ENCODE measurements at places on chromosomes 12 and 14.
A peak's percentile ranks its signal among the peaks of the same experiment; 100 is the strongest.

GRCh38 chr14:35079742-35080141 is 33.7 kb downstream of the FAM177A1 start:
- no peak for DNase-seq

GRCh38 chr12:108307006-108307405 is 32.1 kb downstream of the CMKLR1 start:
- no peak for DNase-seq

- no peak for DNase-seq
Observed at GRCh38 chr14:29738950-29739349, 188.7 kb downstream of the PRKD1 start.

DNA sequence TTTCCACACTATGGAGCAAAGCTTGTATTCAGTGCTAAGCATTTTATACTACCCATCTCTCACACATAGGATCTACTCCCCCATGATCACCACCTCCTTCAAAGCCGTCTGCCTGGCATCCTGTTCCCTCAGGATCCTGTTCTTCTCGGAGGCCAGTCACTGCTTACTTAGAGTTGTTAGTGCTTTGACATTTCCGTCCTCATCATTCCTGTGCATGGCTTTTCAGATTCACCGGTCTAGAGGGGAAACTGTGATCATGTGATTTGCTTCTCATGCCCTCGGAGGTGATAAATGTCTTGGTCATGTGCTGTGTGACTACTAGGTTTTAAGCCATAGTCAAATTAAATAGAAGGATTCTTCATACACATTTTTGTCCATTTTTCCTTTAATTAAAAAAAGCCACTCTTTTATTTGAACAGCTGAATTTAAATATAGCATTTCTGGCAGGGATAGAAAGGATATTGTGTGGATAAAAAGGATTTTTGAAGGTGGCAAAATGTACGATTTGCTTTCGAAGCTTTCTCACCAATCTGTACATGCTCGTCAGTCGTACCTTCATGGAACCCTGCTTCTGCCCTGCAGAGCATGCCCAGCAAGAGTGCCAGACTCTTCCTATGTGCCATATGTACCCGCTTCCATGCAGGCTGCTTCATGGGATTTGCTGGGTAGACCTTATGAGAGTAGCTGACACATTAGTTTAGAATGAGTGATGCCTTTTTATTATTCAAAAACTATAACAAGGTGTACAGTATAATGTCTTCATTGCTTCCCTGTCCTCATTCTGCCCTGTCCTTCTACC is 53.3 kb downstream of the BMAL2 start:
- no peak for DNase-seq

- no peak for DNase-seq
Observed at GRCh38 chr12:53051058-53051880, 1.4 kb downstream of the TNS2 start.

GRCh38 chr14:89926694-89927093 is 27.8 kb downstream of the EFCAB11 start:
- no peak for DNase-seq

GRCh38 chr14:76589246-76589645 is 172.0 kb upstream of the VASH1 start:
- DNase-seq = no peak

GRCh38 chr14:30015489-30015888 is 87.8 kb upstream of the PRKD1 start:
- no peak for DNase-seq

- DNase-seq = no peak
Observed at GRCh38 chr14:99023371-99023770, 248.6 kb downstream of the BCL11B start.

DNA sequence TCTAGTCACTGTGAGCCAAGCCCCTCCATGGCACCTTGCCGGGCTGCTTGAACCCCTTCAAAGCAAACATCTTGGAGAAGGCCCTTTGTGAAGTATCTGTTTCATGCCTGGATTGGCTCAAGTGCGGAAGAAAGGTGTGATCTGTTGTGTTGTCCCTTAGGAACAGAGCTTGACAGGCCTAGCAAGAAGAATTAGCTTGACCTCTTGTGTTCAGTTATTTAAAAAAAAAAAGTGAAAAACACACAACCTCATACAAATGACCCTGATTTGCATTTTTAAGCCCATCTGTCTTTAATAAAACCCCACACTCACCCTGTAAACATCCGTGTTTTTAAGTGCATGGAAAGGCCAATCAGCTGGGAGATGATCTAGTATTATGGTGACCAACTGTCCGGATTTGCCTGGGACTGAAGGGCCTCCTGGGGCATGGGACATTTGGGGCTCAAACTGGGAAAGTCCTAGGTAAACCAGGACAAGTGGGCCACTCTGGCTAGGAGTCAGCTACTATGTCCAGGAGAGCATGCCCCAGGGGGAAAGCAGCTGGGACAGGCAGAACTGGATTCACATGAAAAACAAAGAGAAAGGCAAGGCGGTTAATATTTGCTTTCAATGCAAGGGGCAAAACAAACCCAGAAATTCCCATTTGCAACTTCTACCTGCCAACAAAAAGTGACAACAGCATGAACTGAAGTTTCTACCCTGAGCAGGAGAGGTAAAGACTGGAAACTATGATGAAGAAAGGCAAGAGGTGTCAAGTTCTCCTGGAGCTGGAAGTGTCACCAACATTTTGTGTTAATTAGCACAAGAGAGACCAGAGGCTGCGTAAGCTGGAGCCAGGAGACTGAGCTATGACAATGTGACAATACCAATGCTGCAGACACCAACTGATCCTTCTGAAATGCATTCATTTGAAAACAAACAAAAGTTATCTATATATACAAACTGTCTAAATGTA is 78.6 kb downstream of the CLMN start:
- DNase-seq = no peak

GRCh38 chr12:128009108-128009507 is 257.9 kb upstream of the TMEM132C start:
- no peak for DNase-seq

- DNase-seq = no peak
Observed at GRCh38 chr12:72865921-72866320, 593.8 kb downstream of the TRHDE start.

- DNase-seq = no peak
Observed at GRCh38 chr14:88008039-88008742, 3.3 kb downstream of the GPR65 start.

- DNase-seq = peak; percentile 77
Observed at GRCh38 chr12:685388-685787, 22.1 kb upstream of the NINJ2 start.

- peak; percentile 46 for DNase-seq
Observed at GRCh38 chr12:104957719-104958000, 430 bp downstream of the SLC41A2 start.

DNA sequence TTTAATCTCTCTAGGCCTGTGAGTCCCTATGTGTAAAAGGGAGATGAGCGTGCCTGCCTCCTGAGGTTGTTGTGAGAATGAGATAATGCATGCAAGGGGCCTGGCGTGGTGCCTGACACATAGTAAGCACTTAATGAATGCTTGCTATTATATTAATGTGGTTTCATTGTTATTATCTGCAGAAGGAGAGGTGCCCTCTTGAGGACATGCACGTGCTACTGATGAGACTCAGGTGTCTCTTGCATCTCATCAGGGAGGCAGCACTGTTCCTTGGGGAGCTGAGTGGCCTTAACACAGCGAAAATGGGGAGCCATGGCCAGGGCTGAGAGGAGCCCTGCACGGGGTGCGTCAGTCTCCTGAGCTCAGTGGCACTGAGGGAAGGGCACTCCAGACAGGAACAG is 29.9 kb upstream of the BCDIN3D start:
- no peak for DNase-seq

GRCh38 chr12:100720016-100720654 is 74.4 kb upstream of the ANO4 start:
- no peak for DNase-seq

DNA sequence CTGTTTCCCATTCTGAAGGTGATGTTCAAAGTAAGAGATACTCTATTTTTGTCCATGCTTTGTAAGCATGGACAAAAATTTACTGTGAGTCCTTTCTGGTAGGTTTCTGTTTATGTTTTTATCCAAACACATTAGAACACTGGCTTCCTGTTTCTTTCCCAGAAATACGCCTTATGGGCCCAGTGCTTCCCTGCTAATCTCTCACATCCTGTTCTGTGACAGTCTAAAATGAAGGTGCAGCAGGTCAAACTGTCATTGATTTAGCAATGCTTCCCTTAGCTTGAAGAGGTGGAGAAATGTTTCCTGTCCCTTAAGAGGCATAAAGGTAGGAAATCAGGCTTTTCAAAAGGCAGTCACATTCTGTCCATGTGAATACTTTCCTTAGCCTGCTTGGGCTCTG is 305.6 kb downstream of the RPS29 start:
- DNase-seq = no peak

GRCh38 chr12:99278899-99279298 is 368.7 kb upstream of the GARIN6 start:
- no peak for DNase-seq

DNA sequence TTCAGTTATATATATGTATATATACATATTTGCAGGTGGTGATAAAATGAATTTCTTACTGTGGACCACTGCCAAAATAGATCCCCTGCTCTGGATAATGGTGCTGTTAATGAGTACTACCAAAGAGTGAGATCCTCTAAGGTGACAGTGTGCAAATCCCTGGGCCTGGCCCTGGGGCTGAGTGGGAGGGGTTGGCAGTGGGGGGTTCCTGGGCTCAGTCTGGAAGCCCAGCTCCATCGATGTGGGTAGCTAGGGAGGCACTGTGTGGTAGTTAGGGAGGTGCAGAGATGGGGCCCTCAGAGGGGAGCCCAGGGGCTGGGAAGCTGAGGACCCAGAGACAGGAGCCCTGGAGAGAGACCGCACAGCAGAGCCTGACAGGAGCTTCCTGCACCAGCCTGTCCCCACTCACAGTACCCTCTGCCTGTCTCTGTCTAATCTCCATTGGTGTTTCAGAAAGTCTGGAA is 9.1 kb downstream of the KRT8 start:
- no peak for DNase-seq

GRCh38 chr14:75720842-75721498 is 59.9 kb downstream of the TTLL5 start:
- DNase-seq = no peak

DNA sequence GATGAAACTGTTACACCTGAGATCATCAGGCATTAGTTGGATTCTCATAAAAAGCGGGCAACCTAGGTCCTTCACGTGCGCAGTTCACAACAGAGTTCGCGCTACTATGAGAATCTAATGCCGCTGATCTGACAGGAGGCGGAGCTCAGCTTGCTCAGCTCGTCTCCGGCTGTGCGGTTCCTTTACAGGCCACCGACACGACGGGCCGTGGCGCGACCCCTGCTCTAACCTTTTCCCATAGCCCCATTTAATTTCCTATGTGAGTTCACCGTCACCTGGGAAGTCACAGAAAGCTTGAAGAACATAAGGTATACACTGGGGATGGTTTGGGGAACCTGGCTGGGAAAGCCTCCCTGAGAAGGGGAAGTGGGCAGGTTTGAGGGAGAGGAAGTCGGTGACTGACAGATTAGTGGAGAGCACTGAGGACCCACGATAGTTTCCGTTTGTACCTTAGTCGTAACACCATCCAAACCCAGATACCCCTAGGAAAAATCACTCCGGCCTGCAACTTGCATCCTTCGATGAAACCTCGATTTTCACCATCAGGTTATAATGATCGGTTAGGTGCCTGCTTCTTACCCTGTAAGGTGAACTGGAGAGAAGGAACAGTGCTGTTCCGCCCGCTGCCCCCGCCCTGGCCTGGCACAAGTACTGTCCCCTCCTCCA is 2.8 kb upstream of the AAAS start:
- peak; percentile 71 for DNase-seq

- no peak for DNase-seq
Observed at GRCh38 chr12:2669560-2669959, 125.2 kb upstream of the FKBP4 start.

DNA sequence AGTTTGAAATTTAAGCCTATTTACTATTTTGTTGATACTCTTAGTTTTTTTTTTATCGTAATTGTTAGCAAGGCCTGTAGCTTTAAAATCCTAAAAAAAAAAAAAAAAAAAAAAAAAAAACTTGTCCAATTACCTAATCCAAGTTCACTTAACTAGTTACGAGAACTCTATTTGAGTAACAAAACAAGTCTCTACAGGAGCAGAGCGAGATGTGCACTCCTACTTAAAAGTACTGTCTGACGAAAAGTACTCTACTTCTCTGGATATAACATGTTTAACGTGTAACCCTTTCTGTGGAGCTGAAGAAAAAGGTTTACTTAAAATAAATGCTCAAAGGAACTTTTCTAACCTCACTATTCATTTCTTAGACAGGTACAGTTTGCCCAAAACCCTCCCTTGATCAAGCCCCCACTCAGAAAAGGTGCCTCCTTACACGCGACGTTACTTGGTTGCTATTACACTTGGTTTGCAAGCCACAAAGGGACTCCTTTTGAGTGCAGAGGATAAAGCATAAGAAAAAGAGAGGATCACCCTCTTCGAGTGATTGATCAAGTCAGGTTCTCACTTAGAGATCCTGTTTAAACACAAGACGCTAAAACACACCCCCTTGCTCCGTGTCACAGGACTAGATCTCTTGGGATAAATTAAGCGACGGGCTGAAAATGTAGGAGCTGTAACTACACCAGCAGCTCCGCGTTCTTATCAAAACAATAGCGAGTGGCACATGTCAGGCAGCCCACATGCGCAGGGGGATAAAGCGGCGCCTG is 2.2 kb downstream of the BAZ1A start:
- DNase-seq = no peak

DNA sequence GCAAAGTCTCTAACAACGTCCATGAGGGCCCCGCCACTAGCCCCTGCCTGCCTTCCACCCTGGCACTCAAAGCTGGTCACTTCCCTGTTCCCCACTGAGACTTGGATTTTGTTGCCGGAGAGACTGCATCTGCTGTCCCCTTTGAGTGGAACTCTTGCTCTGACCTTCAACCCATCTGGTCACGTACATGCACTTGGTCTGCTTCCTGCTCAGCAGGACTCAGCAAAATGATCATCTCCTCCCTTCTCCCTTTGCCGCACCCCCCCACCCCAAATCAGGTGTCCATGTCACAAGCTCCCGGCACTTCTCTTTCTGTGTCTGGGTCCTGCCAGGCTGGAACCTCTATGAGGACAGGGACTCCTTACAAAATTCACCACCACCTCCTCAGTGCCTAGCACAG is 180.9 kb downstream of the CHST11 start:
- no peak for DNase-seq

GRCh38 chr12:108853981-108854446 is 3.4 kb downstream of the SSH1 start:
- DNase-seq = no peak

DNA sequence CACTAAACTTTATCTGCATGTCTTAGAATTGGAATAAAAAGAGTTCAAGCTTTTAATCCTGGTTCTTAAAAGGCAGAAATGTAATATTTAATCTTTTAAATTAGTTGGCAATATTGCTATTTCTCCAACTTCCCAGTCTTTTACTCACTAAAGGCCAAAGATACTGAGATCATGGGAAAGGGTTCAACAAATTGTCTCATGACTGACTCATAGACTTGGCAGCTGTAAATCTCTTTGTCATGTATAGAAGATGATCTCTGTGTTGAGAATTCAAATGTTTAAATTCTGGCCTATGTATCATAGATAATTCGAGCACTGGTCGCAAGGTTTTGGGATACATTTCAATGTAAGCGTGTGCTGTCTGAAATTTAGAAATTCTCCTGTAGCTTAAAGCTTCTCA is 40.1 kb upstream of the STRAP start:
- no peak for DNase-seq

Data from activated CD4-positive, alpha-beta T cell treated with anti-CD3 and anti-CD28 coated beads for 48 hours (primary cell).